ENCODE measurements at places on chromosomes 7 and 10.

- DNase-seq = no peak
Observed at GRCh38 chr10:126169899-126170298, 218.4 kb downstream of the ADAM12 start.

GRCh38 chr7:36306722-36307121 lies 82.9 kb upstream of the ANLN start:
- DNase-seq = no peak

GRCh38 chr7:18962031-18962430 lies 155.4 kb downstream of the TWIST1 start:
- no peak for DNase-seq

- DNase-seq = no peak
Observed at GRCh38 chr10:128896963-128897362, 570.1 kb upstream of the MGMT start.

DNA sequence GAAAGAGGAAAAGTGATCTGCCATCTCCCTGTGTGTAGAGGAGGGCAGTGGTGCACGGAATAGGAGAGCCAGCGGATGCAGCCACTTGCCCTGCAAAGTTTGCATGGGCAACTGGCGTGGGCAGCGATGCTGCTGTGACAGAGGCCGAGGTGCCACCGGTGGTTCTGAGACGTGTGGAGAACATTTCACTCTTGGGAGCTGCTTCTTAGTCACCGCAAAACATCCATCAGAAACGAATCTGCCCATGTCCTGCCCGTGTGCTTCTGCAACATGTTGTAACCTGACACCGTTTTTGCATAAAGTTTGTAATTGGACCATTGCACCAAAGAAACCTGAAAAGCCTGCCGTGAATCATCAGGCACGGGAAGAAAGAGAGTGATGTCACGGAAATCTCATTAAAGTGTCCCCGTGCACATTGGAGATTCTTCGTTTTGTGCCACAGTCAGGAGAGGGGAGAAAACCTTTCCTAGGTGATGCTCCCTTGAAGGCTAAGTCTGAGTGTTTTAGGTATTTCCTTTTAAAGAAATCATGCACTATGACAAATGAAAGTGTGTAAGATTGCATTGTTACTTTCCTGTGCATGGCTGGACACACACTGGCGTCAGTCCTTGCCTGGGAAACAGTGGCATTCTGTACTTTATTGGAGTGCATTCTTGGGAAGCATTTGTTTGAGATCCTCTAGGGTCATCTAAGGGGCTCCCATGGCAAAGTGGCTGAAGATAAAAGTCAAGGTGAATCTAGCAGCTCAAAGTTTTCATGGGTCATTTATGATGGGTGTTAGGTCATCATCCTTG lies 302.6 kb downstream of the KLF6 start:
- DNase-seq = no peak

DNA sequence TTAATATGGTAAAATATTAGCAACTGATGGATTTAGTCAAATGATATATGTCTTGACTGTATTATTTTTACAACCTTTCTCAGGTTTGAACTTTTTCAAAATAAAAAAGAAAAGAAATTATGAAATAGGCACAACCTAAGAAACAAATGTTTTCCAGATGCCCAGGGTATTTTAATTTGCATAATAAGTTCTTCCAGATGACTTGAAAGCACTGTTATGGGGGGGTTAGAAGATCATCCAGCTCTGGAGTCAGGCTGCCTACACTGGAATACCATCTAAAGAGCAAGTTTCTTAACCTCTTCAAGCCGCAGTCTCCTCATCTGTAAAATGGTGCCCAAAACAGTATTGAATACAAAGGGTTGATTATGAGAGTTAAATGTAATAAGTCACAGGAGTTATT lies 32.1 kb downstream of the CREB3L2 start:
- DNase-seq = no peak
